SIG-M5 (cell line): ENCODE measurements at places on chromosomes 4 and X.
A peak's percentile ranks its signal among the peaks of the same experiment; 100 is the strongest.

- no peak for DNase-seq
These were observed 38.5 kb upstream of the BMP15 start for GRCh38 chrX:50871922-50872453.

DNA sequence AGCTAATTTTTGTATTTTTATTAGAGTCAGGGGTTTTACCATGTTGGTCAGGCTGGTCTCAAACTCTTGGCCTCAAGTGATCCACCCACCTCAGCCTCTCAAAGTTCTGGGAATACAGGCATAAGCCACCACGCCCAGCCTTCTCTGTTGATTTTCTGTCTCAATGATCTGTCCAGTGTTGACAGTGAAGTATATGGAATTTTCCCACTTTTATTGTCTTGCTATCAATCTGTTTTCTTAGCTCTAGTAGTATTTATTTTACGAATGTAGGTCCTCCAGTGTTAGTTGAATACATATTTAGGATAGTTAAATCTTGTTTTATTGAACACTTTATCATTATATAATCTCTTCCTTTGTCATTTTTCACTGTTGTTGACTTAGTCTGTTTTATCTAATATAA, 1603.9 kb downstream of the ADGRL3 start:
- DNase-seq: no peak

- DNase-seq: no peak
These were observed 134.4 kb downstream of the MAD2L1 start for GRCh38 chr4:119932277-119932676.

DNA sequence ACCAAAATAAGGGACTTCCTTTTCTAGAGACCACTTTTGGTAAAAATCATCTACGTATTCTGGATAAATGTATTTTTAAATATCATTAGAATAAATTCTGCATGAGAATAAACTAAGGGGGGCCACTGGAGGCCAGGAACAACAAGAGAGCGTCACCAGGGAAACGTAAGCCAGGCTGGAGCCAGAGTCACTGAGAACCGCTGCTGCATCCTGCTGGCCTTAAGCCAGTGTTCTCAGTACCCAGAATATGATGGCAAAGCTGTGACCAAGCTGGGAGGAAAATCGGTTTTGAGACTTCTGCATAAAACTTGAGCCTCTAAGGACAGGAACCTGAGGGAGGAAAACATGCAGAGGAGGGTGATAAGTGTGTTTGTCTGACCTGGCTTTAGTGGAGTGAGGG, 63.0 kb upstream of the FAM9A start:
- no peak for DNase-seq

DNA sequence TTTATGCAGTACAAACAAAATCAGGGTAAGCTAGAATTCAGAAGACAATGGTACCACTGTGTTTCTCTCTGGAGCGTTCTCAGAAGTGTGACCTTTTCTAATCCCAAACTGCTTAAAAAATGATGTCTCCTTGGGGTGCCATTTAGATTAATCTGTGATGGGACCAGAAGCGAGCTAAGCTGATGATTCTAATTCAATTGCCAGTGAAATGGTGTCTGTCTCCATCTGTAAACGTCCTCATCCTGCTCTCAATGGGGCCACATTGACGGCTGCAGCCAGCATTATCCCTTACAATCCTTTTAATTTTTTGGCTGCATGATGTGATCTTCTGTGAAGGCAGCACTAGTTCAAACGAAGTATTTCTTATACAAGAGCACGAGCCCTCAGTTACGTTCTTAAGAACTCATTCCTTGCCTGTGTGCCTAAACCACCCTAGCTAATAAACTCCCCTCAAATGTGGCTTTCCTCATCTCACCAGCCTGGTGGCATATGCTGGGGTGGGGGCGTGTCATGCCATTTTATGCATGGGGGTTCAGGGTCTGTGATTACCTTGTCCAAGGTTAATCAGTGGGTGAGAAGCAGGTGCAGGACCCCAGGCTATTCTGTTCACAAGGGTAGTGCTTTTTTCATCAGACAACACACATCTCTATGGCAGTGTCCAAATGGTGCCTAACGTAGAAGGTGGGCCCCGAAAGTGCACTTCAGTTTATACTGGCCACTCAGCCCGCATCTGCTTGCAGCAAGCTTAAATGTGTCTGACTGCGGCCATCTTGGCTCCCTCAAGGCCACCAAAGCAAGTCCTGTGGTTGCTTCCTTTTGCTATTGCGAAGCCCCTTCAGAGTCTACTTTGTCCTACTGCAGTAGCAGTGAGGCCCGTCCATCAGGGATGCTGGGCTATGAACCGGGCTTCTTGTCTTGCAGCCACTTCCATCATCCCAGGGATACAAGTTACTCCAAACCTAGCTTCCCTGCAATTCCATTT, 45.7 kb upstream of the SLC2A9 start:
- no peak for DNase-seq

- DNase-seq: peak; percentile 43
These were observed 224.3 kb downstream of the DCLK2 start for GRCh38 chr4:150302553-150302952.

- no peak for DNase-seq
These were observed 124.2 kb upstream of the DGKK start for GRCh38 chrX:50594788-50595187.

DNA sequence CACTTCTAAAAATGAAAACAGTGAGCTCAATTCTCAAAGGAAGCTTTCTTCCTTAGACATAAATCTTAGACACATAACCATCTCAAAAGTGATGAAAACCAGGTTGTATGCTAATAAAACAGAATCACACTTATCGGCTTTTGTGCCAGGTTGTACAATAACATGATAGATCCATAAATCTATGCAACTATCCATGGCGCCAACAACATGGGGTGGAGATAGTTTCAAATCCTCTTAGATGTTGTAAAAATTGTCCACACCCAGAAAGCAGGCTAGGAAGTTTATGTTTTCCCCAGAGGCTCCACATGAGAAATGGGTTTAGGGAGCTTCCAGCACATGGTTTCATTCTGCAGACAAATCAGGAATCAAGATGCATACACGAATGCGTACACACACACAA, 165.3 kb upstream of the MAP3K15 start:
- DNase-seq: no peak

GRCh38 chr4:25307596-25307995, 5.0 kb upstream of the ZCCHC4 start:
- DNase-seq: no peak

DNA sequence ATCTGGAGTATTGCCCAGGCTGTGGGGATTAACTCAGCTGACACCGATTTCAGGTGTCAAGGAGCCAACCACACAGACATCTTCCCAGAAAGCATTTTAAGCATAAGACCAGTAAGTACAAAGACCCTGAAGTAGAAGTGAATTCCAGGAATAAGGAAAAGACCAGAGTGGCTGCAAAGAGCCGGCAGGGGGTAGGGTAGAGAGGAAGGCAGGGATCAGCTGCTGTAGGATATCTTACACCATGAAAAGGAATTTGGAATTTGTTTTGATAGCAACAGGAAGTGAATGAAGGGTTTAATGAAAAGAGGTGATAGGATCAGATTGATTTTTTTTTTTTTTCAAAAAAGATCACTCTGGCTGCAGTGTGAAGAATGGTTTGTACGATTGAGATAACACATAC, 113.6 kb upstream of the PPARGC1A start:
- no peak for DNase-seq
